ENCODE measurements at places on chromosomes 3 and 15.

DNA sequence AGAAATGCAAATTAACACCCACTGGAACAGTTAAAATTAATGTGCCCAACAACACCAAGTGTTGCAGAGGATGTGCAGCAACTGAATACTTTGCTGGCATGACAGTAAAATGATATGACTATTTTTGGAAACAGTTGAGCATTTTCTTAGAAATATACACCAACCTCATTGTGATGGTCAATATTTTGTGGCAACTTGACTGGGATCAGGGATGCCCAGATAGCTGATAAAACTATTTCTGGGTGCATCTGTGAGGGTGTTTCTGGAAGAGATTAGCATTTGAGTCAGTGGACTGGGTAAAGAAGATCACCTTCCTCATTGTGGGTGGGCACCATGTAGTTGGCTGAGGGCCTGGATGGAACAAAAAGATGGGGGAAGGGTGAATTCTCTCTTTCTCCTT, 57.9 kb downstream of the RPLP1 start:
- DNase-seq: no peak

GRCh38 chr3:176767385-176767784, 429.9 kb downstream of the TBL1XR1 start:
- no peak for DNase-seq

DNA sequence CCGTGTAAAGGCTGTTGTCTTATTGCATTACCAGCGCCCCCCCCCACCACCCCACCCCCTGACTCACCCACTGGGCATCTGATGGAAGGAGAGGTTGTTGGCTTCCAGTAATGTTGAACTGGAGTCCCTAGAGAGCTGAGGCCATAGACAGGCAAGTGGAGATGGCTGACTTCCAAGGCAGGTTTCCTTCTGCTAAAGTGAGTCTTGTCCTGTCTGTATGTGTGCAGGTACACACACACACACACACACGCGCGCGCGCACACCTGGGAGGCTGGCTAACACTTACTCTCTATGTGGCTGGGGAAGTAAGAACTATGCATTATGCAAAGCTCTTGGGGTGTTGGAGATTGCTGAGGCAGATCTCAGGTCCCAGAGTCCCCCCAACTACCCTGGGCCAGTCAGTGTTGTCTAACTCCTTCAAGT, 1.6 kb upstream of the KY start:
- no peak for DNase-seq

DNA sequence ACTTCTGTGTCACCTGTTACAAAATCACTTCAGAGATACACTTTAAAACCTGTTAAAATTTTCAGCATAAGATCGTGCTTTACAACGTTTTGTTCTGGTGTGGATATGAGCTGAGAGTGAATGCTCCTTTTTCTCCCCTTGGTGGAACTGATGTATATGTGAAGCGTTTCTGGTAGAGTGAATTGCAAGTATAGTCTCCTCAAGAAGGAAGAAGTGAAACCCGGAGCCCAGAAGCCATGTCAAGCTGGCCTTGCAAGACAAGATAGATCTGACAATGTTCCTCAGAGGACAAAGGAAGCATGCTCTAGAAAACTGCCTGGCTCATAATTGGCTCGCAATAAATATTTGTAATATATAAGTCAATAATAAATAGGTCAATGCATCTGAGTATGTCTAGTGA, 23.6 kb downstream of the SERPINI2 start:
- DNase-seq: no peak

DNA sequence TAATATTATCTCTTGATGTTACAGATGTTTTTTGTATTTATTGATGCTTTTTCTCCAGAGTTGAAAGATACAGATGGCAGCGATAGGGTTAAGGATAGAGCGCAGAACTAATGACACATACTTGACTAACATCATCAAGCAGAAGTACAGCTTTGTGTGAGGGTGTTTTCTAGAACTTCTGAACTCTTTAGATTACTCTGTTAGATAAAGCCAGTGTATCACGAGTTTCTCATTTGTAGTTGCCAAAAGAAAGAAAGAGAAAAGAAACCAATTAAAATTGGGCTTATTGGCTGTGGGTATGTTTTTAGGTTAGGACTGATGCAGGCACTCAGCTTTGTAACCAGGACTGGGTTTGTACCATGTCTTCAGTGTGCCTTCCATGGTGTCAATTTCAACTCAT, 6.6 kb upstream of the GPR171 start:
- no peak for DNase-seq

DNA sequence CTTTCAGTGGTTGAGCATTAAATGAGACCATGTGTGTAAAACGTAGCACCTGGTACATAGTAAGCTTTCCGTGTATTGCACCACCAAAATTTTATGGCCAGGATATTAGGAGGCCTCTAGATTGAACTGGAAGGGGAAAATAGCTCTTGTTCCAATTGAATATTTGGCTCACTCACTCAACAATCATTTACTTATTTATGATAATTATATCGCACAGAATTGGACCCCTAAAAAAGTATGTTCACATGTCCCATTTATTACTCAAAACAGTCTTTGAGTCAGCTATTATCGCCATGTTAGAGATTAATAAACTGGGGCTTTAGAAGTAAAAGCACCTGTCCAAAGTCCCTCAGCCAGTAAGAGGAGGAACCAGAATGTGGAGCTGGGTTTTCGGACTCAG, 5.1 kb upstream of the TTLL3 start:
- no peak for DNase-seq

GRCh38 chr15:21262851-21263425, 177.4 kb downstream of the POTEB3 start:
- DNase-seq: no peak

- no peak for DNase-seq
Measured at GRCh38 chr3:131503320-131503635, 507 bp upstream of the MRPL3 start.

DNA sequence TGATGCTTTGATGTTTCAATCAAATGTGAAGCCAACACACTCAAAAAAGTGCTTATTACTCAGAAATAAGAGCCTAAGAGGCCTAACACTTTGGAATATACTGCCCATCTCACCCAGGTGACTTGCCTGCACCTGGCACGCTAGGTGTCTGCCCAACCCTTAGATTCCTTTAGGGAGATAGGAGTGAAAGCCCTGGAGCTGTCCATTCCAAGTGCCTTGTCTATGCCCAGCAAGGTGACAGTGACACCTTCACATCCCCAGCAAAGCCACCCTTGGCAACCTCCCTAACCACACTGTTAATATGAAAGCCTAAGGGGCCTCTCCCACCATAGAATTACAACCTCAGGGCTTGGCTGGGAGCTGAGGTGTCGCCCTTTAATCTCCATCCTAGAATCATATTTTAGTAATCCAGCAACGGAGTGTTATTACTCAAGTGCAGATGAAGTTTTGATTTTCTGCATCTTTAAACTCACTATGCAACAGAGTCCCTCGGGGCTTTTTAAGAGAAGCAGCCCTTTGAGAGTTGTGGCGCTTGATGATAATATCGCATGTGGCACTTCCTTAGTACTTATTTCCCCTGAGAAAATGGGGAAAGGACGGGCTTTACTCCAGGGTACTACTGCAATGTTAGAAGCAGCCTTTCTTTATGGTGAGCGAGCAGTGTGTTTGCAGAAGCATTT, 24.8 kb downstream of the ATP10A start:
- no peak for DNase-seq

- no peak for DNase-seq
Measured at GRCh38 chr3:152203652-152204051, 65.1 kb upstream of the MBNL1 start.

DNA sequence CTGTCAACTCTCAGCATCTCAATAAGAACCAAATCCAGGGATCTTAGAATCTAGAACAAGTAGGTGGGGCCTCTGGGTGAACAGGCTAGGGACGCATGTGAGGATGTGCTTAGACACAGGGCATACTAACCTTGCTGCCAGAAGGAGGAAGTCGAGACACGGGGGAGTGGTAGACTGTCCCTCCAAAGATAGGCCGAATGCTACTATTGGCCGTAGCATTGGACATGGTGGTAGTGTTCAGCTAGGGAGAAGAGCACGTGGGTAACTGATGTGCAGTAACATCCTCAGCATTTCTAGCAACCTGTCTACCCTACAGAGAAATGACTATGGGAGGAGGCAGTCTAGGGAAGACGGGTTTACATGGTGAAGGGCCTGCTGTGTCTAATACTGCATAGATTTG, 15.6 kb downstream of the RCCD1 start:
- DNase-seq: no peak

- peak; percentile 4 for DNase-seq
Measured at GRCh38 chr3:193040836-193041672, 123.4 kb upstream of the MB21D2 start.
